NCI-H1092 (cell line): ENCODE measurements at places on chromosomes 12 and 14.

GRCh38 chr12:95553197-95553943, 2.1 kb upstream of the USP44 start:
- DNase-seq: no peak

DNA sequence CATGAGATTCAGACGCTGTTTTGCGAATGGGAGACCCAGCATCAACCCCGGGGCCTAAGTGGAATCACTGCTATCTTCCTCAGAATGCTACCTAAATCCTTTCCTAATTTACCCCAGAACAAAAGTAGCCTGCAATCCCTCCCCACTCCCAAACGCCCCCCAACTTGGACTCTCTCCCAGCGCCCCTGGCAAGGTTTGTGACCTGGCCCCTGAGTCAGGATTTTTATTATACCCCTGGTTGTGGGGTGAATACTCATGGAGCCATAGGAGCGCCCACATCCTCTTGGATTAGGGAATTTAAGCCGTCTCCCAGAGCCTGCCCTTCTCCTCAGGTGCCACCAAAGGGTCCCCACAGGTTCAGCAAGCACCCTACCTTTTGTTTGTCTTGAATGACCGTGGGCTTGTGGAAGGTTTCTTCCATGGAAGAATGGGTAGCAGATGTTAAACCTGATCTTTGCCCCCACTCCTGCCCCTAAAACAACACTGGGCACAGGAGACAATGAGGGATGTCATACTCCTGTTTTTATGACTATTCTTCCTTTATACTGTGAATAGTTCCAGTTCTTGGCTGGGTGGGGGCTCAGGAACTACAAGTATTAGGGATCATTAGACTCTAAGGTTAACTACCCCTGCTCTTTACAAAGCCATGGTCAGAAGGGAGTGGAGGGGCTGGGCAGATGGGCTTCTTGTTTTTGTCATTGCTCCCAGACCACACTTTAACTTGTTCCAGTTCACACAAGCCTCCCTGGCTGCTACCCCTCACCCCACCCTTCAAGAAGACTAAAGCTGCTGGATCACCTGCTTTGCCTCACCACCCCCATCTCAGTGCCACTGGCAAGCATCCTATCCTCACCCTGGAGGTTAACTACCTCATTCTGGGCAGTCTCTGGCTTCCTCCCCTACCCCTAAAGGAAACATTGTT, 630 bp downstream of the MYL6B start:
- DNase-seq: no peak

DNA sequence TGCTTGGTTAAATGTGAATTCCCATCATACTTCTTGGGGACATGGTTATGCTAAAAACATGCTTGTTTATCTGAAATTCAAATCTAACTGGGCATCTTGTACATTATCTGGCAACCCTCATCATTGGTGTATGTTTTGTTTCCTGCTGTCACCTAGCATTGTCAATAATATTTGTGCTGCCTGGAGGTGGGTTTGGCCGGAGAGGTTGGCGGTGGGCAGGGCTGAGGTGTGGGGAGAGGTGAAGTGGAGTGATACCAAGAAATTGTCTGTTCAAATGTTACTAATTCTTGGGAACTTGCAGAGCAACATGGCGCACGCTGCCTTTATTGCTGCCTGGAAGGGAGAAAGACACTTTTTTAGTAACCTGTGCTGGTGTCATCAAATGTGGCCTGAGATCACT, 280.5 kb downstream of the VRK1 start:
- DNase-seq: no peak

GRCh38 chr12:80299976-80300375, 144.1 kb upstream of the PTPRQ start:
- no peak for DNase-seq

GRCh38 chr12:52121824-52122539, 42.5 kb downstream of the SMIM41 start:
- peak; percentile 24 for DNase-seq

DNA sequence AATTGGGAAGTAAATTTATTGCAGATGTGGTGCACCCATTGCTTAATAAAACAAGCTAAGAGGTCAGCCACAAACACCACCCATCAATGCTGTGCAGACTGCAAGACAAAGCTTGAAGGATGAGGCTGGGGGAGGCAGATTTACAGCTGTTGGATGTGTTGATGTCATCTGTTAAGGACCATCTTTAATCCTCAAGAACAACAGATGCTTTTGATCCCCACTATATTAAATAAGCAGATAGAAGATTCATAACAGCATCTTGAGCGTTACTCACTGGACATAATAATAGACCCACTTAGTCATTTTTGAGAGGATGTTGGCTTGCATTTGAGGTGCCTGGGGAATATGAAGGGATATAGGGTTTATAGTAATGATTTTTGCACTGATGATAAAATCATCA, 58.8 kb downstream of the GPR68 start:
- no peak for DNase-seq

GRCh38 chr12:48008349-48008748, 4.1 kb upstream of the COL2A1 start:
- no peak for DNase-seq

- DNase-seq: no peak
Observed at GRCh38 chr12:113612076-113612728, 140.5 kb upstream of the LHX5 start.

DNA sequence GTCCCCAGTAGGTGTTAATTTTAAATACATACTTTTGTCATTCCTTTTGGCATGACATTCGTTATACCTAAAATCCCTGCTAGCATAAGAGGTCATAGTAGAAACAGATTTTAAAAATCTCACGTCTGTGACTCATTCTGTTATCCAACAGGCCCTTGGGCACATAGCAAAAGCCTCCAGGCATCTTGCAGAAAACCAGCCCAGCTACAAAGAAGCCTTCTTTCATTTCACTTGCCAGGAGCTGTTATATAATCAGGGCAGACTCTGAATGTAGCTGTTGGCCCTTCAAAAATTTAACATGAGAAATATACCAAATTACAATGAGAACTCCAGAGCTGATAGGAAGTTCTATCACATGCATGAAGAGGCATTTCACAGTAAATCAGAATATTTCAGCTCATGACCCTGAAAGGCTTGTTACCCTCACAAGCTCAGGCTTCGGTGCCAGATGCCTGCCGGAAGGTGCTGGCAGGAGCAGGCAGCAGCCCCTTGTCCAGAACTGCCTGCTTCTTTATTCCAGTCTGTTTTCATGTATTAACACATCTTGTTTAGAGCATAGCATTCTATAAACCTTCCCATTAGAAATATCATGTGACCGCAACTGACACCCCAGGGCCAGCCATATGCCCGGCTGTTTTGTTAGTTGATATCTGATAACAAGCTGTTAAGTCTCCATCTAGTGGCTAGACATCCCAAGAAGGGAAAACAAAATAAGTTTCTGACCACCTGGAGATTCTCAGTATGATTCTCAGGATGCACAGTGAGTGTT, 17.8 kb downstream of the E2F7 start:
- DNase-seq: no peak

GRCh38 chr12:22828066-22828465, 203.1 kb downstream of the ETNK1 start:
- DNase-seq: no peak

DNA sequence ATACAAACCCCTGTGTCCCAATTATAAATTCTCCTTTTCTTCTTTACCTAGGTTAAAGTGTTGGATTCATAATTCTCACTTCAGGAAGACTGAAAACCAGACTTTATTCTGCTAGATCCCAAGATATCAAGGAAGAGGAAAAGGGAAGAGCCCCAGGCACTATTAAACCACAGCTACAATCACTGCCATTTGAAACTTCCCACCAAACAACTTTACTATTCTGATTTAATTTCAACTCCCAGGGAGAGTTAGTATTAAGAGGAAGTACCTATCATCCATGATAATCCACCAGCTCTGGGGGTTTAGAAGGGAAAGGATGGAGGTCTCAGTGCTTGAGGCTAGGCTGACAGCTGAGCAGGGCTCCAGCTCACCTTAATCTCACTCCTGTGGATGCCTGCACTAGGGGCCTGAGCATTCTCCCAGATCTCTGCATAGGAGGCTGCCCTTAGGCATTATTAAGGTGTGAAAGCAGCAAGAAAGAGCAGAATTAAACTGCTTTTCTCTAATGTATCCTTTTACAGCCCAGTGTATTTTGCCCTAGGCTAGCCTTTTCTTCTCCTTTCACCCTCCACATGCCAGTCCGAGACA, 52.9 kb downstream of the MYF5 start:
- DNase-seq: no peak

GRCh38 chr12:12275874-12276273, 9.0 kb upstream of the LRP6 start:
- no peak for DNase-seq

GRCh38 chr14:24834956-24835355, 201.0 kb upstream of the GZMB start:
- DNase-seq: no peak

DNA sequence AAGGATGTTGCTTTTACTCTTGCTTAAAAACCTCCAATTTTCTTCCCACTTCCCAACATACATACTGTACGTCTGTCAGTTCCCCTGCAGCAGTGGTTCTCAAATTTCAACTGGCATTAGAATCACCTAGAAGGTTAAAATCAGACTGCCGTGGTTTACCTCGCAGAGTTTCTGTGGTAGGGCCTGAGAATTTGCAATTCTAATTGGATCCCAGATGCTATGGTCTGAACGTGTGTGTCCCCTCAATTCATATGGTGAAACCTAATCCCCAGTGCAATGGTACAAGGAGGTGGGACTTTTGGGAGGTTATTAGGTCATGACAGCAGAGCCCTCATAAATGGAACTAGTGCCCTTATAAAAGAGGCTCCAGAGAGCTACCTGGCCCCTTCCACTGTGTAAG, 226.9 kb downstream of the CRADD start:
- DNase-seq: no peak

DNA sequence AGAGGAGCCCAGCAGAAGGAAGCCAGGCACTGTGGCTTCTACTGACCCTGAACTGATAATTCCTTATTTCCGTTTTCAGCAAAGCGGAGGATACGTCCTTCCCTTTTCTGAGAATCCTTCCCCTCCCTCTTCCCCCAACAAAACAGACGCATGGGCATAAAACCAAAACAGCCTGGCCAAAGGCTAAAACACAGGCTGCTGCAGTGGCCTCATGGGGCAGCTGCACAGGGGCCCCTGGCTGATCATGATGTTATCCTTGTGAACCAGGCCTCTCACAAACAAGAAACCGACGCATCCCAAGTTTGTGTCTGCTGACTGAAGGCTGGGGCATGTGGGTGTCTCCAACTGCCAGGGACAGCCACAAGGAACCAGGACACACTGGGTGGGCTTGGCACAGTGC, 23.4 kb upstream of the STON2 start:
- DNase-seq: no peak

GRCh38 chr12:70508178-70508577, 129.1 kb downstream of the PTPRB start:
- no peak for DNase-seq

GRCh38 chr14:81427348-81428058, 27.4 kb upstream of the STON2 start:
- DNase-seq: no peak
